NCI-H526 (cell line): ENCODE measurements at places on chromosomes 7 and 10.

- DNase-seq: no peak
Observed at GRCh38 chr7:112140600-112140999, 65.6 kb downstream of the DOCK4 start.

DNA sequence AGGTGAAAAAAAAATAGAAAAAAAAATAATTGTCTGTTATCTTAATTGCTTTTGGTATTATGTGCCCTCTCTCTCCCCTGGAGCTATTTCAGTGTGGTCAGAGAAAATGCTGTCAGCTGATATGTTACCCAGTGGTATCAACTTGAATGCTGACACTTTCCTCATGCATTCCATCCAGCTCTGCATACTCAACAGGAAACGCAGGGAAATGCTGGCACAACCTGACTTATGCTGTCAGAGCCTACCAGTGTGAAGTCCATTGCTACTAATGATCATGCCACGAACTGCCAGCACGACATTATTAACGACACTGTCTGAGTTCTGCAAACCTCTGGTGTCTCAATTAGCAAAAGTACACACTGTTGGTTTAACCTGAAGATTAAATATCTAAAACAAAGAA, 182.8 kb downstream of the ZWINT start:
- DNase-seq: no peak

- DNase-seq: no peak
Observed at GRCh38 chr10:89494068-89494467, 41.3 kb downstream of the SLC16A12 start.

- DNase-seq: peak; percentile 71
Observed at GRCh38 chr10:62610649-62611229, 193.8 kb upstream of the ADO start.

DNA sequence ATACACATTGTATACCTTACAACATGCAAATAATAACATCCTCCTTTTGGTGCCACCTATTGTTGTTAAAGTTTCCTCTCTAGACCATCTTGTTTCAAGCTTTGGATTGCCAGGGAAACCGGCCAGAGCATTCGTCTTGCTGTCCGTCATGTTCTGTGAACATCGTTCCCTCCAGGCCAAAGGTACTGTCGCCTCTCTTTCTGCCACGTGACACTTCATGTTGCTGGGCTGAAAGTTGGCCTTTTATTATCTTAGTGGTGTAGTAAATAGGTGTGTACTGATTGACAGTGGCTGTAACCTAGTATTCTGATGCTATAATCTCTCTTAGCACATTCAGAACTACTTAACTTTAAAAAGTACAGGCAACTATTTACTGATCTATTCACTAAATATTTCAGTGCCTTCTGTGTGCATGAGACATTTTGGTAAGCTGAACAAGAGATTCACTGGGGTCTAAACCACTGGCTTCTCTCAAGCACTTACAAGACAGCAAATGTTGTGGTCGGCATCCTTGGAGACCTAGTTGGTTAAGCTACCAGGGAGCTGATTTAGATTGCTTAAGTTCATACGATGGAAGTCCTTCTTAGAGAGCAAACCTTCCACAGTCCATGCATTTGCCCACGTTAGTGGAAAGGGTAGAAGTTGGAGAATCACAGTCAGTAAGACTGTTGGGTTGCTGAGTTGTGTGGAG, 52.4 kb downstream of the SHH start:
- no peak for DNase-seq

GRCh38 chr10:102720775-102721301, 6.4 kb downstream of the SFXN2 start:
- DNase-seq: no peak
